Mesangial cell (primary cell): ENCODE measurements at places on chromosomes 3 and 15. TPM values are rescaled to one million over a fixed set of nuclear protein-coding genes. Genes with fewer than 3 reads are reported as not detected.

MITF gene
- total RNA-seq, result 30.0 and 32.5 TPM in 2 replicates

TMC3 gene
- not detected in 2 replicates for total RNA-seq

COMMD4 gene
- 136 and 167 TPM in 2 replicates for total RNA-seq

XYLB gene
- total RNA-seq, result 1.0 and 2.0 TPM in 2 replicates

DPPA2 gene
- not detected in 2 replicates for total RNA-seq
